NCI-H146 (cell line): ENCODE measurements at places on chromosomes 3 and 15.

DNA sequence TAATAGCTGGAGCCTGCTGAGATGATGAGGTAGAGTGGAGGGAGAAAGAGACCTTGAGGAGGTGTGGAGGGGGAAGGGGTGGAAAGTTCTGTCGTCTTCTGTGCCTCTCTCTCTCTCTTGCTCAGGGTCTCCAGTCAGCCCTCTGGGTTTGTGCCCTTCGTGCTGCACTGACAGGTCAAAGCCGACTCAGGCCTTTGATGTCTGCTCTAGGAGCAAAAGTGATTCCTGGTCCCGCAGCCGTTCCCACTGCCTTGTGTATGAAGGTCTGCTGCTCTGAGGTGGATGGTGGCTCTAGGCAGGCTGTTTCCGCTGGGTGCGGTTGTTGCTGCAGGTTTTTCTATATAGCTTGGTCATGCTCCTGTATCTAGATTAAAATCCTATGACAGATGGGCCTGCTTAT is 89.4 kb downstream of the IGF1R start:
- no peak for DNase-seq

DNA sequence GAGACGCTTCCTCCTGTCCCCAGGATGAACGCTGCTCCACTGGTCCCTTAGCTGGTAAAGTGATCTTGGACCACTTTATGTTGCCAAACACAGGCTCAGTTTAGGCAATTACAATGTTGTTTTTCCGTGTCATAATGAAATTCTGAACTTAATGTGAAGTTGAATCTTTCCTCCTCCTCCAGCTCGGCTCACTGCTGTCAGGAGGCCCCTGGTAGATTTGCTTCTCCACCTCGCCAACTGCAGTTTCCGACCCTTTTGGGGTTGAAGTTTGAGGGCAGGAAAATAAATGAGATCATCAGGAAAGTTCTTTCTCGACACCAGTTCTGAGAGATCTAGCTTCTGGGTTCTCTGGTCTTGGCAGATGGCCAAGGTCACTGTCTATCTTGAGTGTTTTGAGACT is 27.8 kb downstream of the CFAP161 start:
- DNase-seq, result no peak

- DNase-seq, result no peak
Observed at GRCh38 chr15:31271711-31272557, 54.7 kb upstream of the KLF13 start.

GRCh38 chr3:86923071-86923491 is 67.9 kb downstream of the VGLL3 start:
- no peak for DNase-seq

- no peak for DNase-seq
Observed at GRCh38 chr3:127781411-127782001, 40.8 kb downstream of the MGLL start.
